ENCODE measurements at places on chromosomes 1 and 21.

DNA sequence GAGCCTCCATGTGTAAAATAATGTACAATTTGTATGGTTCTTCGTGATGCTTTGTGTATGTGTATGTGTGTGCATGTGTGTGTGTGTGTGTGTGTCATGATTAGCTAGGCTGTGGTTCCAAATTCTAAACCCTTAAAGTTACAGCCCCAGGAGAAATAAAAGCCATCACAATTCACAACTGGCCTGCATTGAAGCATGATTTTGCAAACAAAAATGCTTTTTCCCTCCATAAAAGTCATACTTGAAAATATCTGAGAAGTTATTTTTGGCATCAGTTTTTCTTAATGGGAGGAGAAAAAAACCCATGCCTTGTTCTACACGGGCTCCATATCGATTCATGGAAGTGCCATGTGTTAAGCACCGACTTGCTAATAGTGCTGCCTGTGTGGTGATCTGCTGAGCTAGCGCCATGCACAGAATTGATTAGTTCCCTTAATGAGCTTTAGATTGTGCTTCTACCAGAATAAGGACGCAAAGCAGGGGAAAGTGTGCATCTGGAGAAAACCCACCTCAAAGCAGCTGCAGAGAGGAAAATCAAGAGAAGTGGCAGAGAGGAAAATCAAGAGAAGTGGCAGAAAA, 207.3 kb downstream of the DSCAM start:
- no peak for DNase-seq

- DNase-seq, result no peak
Observed at GRCh38 chr1:58944439-58944838, 160.6 kb upstream of the JUN start.

DNA sequence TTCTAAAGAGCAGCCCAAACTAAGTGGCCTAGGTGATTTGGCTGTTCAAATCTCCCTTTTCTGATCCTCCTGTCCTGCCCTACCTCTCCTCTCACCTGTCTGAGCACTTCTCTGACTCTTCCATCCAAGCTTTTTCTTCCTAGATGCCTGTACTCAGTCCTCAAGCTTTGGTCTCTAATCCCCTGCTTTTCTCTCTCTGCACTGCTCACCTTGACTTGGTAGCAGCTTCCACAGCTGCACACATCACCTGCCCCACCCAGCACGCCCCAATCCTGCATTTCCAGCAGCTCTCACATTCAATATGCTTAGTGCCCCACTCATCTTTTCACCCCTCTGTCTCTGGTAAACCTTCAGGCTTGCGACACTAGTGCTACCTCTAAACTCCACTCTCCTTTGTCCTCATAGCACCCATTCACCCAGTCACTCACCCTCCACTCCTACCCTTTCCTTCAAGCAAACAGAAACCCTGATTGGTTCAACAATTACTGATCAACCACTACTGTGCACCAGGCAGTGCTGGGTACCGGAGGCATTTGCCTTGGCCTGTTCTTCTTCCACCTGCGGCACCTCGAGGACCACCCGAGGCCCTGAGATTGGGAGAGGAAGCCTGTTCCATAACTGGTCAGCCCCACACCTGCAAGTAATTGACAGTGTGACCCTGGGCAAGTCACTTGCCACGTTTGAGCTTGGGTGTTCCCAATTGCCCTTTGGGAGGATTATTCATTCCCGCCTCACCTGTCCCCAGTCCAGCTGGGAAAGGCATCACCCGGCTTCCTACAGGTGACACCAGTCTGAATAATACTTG, 136.1 kb upstream of the EDN2 start:
- DNase-seq, result no peak

- DNase-seq, result no peak
Observed at GRCh38 chr1:2610036-2610959, 22.5 kb downstream of the MMEL1 start.

- DNase-seq, result no peak
Observed at GRCh38 chr1:22088331-22088730, 35.8 kb downstream of the CDC42 start.

DNA sequence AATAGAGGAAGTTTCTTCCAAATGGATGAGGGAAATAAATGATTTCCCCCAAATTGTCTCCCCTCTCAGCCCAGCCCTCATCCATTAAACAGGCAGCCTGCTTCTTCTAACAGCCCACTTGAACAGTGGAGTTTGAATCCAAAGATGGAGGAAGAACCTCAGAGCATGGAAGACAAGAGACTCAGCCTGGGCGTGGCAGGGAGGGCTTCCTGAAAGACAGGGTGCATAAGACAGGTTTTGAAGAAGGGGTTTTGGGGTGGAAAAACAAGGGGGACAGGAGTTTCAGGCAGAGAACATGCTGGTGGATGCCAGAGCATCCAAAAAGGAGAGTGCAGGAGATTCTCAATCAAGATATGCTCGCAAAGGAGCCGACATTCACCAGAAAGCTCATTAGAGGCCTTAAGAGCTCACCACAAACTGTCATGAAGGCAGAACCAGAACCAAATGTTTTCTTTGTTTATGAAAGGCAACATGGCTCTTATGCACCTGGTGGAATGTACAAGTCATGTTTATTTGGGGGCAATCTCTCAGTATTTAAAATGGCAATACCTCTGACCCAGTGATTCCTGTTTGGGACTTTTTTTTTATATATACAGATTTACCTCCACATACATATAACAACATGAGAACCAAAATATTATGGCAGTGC, 26.5 kb upstream of the TSPEAR start:
- no peak for DNase-seq

- DNase-seq, result no peak
Observed at GRCh38 chr1:236627727-236628408, 23.6 kb upstream of the HEATR1 start.

DNA sequence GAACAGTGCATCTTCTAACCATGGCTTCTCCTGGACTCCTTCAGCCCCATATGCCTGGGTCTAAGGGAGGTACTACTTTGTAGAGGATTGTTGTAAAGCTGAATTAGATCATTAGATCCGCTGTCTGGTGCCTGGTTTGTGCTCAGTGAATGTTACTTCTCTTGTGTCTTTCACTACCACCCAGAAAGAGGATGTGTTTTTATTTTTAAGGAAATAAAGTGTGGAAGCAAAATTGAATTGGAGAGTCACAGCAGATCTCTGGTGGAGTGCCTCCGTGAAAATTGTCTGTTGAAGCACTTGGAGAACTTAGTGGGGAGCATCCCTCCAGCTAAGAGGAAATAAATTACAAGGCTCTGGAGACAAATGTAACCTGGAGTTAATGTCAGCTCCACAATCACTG, 101.8 kb upstream of the ARTN start:
- no peak for DNase-seq

DNA sequence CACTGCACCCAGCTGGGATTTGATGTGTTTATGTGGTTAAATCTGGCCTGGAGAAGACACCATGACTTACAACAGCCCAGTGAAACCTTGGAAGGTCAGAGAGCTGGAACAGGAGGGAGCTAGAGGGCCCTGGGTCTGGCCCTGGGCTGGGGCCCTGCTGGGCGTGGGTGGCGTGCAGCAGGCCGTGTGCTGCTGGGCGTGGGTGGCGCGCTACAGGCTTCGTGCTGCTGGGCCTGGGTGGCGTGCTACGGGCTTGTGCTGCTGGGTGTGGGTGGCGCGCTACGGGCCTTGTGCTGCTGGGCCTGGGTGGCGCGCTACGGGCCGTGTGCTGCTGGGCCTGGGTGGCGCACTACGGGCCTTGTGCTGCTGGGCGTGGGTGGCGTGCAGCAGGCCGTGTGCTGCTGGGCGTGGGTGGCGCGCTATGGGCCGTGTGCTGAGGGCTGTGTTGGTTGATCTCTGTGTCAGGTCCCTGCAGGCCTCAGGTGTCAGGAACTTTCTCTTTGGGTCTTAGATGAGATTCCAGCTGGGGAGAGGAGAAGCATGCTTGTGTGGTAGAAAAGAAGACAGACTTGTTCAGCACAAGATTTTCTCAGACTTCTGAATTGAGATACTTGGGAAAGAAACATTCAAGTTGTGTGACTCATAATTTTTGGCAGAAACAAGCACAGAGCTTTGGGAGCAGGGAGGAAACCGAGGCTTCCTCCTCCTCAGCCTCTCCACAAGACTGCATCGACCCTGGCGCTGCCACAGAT, 66.0 kb downstream of the COL18A1 start:
- peak; percentile 62 for DNase-seq

DNA sequence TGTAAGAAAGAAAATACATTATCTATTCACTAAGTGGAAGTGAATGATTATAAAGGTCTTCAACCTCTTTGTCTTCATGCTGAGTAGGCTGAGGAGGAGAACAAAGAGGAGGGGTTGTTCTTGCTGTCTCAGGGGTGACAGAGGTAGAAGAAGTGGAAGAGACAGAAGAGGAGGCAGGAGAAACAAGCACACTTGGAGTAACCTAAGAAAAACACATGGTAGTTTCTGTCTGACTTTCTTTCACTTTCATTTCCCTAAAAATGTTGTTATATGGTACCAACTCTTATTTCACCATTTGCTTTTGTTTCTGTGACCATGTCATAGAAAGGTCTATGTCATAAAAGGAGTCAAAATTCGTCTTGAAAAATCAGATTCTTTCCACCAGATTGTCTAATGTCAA, 696.6 kb upstream of the BRINP3 start:
- DNase-seq, result no peak

GRCh38 chr1:27000817-27001460, 7.4 kb downstream of the TRNP1 start:
- peak; percentile 36 for DNase-seq

DNA sequence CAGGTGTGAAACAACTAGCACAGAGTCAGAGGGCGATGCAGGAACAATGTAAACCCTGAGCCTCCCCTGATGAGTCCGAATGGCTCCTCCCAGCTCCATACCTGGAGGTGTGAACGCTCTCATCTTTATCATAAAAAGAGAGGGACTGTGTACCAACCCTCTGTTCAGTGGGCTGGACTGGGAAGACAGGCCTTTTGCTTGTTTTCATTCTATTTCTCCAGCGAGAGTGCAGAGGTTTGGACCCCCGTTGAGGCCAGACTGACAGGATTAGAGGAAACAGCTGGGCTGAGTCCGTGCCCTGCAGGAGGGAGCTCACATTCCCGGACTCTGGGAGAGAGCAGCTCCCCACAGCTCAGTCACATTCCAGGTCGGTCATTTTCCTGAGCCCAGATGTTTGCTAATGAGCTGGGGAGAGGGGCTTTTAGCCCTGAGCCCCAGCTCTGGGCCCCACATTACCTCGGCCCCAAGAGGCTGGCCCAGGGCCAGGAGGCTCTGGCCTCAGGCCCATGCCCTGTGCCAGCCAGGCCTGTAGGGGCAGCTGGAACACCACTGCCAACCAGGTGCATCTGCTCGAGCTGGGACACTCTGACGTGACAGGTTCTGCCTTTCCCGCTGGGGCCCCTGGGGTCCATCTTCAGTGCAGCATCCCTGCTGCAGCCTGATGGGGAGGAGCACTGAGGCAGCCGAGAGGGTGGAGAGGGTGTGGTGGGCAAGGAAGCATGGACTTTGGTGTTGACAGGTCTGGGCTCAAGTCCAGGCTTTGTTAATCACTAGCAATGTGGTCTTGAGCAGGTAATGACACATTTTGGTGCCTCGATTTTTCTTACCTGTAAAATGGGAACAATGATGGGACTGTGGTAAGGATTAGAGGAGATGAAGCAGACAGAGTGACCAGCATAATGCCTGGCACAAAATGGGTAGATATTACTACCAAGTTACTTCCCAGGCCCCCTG, 3.5 kb upstream of the NBL1 start:
- no peak for DNase-seq

DNA sequence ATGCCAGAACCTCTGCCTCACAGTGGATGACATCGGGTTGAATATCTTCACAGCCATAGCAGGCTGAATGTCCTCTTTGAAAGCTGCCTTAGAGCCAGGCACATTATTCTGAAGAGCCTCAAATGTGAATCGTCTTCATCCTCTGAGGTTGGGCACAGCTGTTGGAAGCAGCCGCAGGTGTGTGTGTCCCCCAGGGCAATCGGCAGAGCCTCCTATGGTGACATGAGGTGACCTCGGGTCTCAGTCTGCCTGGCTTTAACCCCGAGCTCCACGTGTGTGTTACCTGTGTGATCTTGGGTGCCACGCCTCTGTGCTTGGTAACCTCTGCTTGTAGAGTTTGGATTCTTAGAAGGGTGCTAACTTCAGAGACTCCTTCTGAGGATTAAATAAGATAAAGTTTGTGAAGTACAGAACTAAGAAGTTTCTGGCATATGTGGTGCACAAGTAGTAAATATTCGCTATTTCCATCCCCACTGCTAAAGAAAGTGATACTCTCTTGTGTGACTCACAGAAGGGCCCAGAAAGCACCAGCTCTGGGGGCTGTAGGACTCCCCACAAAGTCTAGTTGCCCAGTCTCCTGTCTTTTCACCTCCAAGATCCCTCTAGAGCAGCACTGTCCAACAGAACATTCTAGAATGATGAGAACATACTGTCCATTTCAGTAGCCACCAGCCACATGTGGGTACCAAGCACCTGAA, 500.9 kb downstream of the NPHP4 start:
- DNase-seq, result no peak

GRCh38 chr21:21156397-21156796, 158.2 kb downstream of the NCAM2 start:
- DNase-seq, result no peak

DNA sequence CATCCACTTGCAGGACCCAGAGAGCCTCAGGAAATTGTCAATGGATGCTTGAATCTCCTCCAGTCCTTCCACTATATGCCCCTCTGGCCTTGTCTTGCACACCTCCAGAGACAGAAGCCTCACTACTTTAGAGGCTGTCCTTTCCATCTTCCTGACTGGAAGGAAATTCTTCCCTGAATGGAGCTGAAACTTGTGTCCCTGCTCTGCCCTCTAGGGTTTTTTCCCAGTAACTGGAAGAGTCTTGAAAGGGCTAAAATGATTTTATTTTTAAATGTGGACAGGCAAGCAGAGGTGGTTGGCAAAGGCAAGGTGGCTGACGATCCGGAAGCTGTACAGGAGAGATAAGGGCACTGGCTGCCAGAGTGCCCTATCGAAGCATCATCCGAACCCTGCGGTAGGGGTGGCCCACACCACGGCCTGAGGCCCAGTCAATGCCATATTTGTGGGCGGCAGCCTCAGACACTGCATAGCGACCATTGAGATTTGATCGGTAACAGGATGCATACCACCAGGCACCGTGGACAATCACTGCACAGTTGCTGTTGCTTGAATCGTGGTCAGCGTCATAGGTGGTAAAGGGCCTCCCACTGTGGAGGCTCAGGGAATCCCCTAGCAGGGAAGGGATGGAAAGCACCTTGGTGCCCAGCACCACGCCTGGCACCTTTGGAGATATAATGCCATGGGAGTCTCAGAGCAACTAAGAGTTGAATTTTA, 2.3 kb upstream of the MAP3K6 start:
- DNase-seq, result no peak

DNA sequence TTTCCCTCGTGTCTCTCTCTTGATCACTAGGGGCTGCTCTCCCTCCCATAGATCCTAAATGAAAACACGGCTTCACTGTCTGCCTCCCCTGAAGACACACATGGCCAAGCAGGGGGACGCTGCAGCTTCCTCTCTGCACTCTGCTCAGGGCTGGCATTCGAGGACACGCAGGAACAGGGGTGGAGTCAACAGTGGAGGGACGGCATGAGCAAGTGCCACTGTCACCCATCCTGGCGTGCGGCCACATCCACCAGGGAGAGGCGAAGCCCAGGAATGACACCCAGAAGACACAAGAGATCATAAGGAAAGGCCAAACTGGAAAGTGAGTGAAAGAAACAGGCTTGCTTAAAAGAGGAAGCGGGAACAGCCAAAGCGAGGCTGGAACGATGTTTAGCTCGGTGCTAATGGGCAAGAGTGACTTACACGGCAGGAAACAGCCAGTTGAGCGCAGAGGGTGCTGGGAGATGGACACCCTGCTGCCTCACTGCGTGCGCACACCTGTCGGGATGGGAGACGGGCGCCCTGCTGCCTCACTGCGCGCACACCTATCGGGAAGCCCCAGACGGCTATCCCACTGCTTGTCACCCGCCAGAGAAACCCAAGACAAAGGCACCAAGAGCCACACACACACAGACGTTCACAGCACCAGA, 13.6 kb upstream of the C1QTNF12 start:
- no peak for DNase-seq

GRCh38 chr1:18486195-18486594, 5.5 kb downstream of the KLHDC7A start:
- DNase-seq, result no peak

Data from urothelium cell line (cell line).